PC-3 (cell line): ENCODE measurements at places on chromosomes 1 and 21. TPM values are rescaled to one million over a fixed set of nuclear protein-coding genes. Genes with fewer than 3 reads are reported as not detected.

The LCA5L gene
- 0.40 and 0.98 TPM in 2 replicates for total RNA-seq

GRCh38 chr1:43315481-43315880, 14.7 kb downstream of the TIE1 start:
- DNase-seq: no peak

The NBPF19 gene
- 9.8 and 11.3 TPM in 2 replicates for total RNA-seq

- peak; percentile 57 for DNase-seq
Measured at GRCh38 chr1:173479649-173480048, 2.5 kb downstream of the PRDX6 start.

DNA sequence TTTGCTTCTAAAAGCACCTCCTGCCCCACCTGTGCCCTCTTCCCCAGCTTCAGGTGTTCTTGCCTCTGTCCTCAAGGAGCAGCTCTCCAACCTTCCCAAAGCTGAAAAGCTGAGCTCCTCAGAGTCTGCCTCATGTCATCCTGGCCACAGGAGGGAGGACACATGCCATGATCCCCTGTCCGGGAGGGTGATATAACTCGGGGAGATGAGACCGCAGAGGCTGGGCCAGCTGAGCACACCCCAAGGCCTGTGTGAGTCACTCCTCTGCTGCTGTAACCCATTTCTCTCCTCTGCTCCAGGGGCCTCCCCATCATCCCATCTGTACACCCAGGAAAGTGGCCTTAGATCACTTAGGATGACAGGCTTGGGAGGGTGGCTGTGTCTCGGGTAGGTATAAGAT, 49.8 kb downstream of the EPHB2 start:
- DNase-seq: no peak

DNA sequence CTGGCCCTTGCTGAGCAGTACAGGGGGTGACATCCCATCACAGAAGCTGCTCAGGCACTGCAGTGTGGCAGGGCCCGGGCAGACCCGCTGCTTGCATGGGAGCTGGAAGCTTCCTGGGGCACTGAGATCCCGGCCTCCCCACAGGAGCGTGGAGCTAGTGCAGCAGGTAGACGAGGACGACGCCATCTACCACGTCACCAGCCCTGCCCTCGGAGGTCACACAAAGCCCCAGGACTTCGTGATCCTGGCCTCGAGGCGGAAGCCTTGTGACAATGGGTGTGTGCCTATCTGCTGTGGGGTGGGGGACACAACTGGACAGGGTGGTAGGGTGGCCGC, 16.4 kb downstream of the FAM151A start:
- DNase-seq: no peak

The TMPRSS15 gene
- total RNA-seq: 0.12 TPM in 1 of 2 replicates, not detected in the other

The LCE1F gene
- total RNA-seq: not detected in 2 replicates

The BOLA1 gene
- 27.6 and 38.6 TPM in 2 replicates for total RNA-seq

- no peak for DNase-seq
Measured at GRCh38 chr21:42215942-42216725, 2.8 kb upstream of the ABCG1 start.

The CYP4A22 gene
- not detected in 2 replicates for total RNA-seq

DNA sequence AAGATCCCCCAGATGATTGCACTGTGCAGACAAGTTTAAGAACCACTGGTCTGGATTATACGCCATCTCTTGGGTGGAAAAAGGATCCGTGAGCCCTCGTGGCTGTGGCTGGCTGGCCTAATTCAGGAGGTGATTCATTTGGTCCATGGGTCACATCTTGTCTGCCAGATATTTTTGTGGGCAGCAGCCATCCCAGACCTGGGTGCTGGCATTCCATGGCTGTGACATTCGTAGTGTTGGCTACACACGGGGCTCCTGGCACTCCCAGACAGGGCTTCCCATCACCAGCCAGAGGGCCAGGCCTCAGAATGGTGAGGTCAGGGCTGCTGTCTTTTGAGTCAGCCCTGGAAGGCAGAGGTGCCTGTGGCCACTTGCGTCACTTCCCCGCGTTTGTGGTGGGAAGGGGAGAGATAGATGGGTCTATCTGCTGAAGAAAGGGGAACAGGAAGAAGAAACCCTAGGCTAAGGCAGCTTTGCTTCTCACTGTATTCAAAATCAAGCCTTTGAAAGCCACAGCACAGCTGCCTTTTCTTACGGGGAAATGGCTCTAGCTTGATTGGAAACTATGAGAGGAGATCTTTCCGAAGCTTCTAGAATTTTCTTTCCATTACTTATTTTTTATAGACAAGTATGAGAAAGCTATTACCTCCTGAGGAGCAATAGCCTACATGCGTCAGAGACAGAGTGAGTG, 32.4 kb downstream of the EIF2D start:
- peak; percentile 93 for DNase-seq

The PLEKHA6 gene
- total RNA-seq: 53.8 and 64.3 TPM in 2 replicates

The NBPF4 gene
- total RNA-seq: 0.07 TPM in 1 of 2 replicates, not detected in the other

The ZFP69 gene
- total RNA-seq: 0.15 TPM in 1 of 2 replicates, not detected in the other

GRCh38 chr21:42467140-42467983, 28.7 kb downstream of the RSPH1 start:
- DNase-seq: peak; percentile 50

DNA sequence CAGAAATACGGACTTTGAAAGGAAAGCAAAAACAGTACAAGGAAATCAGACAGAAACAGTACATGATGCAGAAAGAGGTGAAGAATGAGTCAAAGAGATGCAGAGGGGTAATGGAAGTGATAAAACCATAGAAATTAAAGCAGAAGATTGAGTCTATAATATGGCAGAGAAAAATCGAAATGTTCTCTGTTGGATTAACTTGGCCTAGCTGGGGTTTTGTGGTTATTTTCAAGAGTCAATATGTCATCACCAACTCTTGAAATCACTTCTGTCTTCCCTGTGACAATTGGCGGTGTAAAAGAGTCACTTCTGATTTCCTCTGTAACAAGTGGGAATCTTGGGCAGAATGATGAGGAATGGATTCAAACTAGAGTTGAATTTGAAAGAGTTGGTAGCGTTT, 7.4 kb downstream of the YTHDF2 start:
- DNase-seq: no peak

- peak; percentile 19 for DNase-seq
Measured at GRCh38 chr1:175520186-175520585, 223.2 kb downstream of the TNR start.

GRCh38 chr1:44235808-44236207, 22.5 kb downstream of the DMAP1 start:
- no peak for DNase-seq

The KCNJ9 gene
- total RNA-seq: not detected in 2 replicates
